ENCODE measurements at places on chromosomes 11 and 22.

DNA sequence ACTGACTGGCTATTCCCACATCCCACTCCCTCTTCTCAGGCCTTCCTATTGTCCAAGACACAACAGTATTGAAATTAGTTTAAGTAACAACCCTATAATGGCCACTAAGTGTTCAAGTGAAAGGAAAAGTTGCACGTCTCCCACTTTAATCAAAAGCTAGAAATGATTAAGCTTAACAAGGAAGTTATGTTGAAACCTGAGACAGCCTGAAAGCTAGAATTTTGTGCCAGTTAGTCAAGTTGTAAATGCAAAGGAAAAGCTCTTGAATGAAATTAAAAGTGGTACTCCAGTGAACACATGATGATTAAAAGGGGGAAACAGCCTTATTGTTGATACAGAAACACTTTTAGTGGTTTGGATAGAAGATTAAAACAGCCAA, 332.7 kb downstream of the CASP12 start:
- DNase-seq = no peak

DNA sequence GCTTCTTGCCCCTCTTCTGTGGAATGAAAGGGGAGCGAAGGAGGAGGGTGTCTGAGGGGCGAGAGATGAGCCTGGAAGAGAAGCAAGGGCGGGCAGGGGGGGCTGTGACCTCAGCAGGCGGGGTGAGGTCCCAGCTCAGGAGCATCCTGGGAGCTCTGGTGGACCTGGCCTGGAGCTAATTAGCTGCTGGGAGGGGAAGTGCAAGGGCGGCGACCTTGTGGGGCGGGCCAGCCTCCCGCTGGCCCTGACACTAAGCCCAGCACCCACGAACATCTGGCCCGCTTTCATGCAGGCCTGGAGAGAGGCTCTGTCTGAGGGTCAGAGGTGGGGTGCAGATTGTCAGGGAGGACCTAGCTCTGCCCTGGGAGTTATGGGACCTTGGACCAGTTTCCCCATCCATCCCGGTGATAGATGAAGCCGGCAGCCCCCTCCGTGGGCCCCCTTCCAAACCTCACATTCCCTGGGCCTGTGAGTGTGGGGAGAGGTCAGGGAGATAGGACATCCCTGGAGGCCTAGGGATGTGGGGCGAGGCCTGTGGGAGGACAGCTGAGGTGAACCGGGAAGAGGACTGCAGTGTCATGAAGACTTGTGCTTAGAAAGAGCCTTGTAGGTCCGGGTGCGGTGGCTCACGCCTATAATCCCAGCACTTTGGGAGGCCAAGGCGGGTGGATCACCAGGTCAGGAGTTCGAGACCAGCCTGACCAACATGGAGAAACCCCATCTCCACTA, 28.5 kb upstream of the CD82 start:
- DNase-seq = no peak

DNA sequence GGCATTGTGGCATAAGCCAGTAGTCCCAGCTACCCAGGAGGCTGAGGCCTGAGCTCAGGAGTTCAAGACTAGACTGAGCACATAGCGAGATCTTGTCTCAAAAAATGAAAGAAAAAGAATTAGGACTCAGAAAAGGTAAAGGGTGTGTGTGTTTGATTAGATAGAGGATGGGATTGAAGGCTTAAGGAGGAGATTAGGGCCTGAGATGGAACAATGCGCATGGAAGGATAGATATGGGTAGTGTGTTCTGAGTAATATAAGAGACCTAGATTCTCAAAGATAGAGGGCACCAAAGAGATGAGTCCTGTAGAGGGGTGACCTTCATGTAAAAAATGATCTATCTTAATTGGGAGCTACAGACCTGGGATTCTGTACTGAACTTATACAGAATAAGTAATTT, 17.3 kb upstream of the RAB30 start:
- no peak for DNase-seq

DNA sequence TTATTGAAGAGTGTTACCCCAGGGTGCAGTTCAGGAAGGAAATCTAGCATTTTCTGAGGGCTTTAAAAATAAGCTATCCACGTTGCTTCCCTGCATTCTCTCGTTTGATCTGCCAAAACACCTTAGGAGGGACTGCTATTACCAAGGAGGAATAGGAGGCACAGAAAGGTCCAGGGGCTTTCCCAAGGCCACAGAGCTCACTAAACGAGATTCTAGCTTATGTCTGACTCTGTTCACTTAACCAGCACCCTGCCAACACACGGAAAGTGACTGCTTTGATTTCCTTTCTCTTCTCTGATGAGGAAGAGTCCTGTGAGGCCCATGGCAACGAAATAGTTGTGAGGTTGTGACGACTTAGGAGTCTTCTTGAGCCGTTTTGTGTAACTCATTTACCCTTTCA, 3.4 kb upstream of the PTPN5 start:
- DNase-seq = no peak

GRCh38 chr11:68678031-68678441, 6.3 kb upstream of the GAL start:
- no peak for DNase-seq

GRCh38 chr11:126782810-126783209, 217.8 kb downstream of the KIRREL3 start:
- no peak for DNase-seq

DNA sequence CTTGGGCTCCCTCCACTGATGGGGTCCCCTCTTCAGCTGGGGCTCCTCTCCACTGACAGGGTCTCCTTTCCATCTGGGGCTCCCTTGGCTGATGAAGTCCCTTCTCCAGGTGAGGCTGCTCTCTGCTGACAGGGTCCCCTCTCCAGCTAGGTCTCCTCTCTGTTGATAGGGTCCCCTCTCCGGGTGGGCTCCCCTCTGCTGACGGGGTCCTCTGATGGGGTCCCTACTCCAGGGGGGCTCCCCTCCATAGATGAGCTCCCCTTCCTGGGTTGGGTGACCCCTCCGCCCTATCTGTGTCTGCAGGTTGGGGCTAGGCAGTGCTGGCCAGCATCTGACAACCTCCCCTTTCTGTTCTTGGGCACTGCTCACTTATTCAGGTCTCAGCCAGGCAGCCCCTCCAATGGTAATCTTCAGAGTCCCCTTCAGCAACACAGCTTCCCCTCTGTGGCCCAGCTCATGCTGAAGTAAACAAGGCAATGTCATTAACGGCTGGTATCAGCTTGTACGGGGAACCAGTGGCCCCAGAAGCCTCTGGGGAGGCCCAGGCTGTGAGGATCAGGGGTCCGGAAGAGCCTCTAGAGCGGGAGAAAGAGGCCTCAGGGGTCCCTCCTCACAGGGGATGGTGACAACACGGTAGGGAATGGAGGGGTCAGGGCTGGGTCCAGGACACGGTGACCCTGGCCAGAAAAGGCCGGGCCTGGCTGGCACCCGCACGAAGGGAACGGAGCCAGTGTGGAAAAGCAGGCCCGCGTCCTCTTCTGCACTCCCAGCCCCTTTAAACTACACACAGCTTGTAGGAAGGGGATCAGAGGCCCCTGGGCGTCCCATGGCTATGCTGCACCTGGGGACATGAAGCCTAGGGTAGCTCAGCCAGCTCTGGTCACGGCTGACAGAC, 9.6 kb upstream of the CD81 start:
- DNase-seq = no peak

GRCh38 chr11:19409307-19409706, 168.6 kb upstream of the E2F8 start:
- DNase-seq = no peak

GRCh38 chr22:49269371-49269770, 558.3 kb downstream of the BRD1 start:
- DNase-seq = no peak

- no peak for DNase-seq
These were observed 602.6 kb downstream of the NTM start for GRCh38 chr11:131973061-131973460.

DNA sequence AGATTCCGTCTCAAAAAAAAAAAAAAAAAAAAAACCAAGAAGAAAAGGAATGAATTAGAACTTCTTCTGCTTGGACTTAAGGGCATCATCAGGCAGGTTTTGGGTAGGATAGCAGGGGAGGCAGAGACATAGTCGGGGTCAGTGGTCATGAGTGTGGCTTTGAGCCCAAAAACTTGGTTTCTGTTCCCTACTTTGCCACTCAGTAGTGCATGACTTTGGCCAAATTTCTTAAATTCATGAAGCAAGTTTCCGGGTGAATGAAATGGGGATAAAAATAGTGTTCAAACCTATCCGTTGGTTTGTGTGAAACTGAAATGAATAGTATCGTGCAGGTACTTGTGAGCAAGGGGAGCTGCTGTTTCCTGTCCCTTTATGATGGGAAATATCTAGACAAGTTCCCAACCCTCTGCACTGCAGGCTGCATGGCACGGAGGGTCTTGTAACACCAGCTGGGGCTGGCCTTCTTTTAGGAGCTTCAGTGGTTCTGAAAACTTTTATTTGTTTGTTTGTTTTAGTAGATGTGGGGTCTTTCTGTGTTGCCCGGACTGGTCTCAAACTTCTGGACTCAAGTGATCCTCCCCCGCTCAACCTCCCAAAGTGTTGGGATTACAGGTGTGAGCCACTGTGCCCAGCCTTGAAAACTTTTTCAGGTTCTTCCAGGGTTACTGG, 18.4 kb downstream of the NEAT1 start:
- DNase-seq = no peak

GRCh38 chr11:44870181-44870580, 80.5 kb downstream of the TP53I11 start:
- no peak for DNase-seq

DNA sequence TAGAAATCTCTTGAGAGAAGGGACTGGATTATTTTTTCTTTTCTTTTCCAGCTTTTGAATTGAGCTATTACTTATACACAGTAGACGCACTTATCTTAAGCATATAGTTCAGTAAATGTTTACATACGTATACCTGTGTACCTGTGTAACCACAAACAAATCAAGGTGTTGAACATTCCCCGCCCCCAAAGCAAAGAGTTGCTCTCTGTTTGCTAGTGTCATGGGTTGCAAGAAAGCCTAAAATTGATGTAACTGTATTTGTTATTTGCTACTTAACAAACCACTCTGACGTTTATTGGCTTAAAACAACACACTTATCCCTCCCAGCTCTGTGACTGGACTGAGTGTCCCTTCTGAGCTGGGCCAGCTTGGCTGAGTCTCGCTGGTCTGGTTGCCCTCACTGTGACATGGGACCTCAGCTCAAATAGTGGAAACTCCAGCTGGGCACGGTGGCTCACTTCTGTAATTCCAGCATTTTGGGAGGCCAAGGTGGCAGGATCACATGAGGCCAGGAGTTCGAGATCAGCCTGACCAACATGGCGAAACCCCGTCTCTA, 25.4 kb upstream of the CABP2 start:
- DNase-seq = no peak

DNA sequence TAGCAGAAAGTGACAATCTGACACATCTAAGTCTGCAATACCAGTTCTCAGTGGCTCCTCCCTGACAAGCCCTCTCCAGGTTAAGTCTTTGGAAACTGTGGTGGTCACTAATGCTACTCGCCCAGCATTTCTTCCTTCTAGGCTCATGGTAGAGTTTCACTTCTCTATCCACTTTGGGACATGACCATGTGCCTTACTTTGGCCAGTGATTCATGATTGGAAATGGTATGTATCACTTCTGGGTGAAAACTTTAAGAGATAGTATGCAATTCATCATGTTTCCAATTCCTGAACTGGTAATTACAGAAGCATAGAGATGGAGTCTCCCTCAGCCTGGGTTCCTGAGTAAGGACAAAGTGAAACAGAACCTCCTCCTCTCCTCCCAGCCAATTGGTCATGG, 151.5 kb upstream of the LMO1 start:
- DNase-seq = no peak

GRCh38 chr11:12884751-12885318, 124.3 kb upstream of the RASSF10 start:
- DNase-seq = no peak

- no peak for DNase-seq
These were observed 10.4 kb downstream of the OR52K2 start for GRCh38 chr11:4459500-4459899.

DNA sequence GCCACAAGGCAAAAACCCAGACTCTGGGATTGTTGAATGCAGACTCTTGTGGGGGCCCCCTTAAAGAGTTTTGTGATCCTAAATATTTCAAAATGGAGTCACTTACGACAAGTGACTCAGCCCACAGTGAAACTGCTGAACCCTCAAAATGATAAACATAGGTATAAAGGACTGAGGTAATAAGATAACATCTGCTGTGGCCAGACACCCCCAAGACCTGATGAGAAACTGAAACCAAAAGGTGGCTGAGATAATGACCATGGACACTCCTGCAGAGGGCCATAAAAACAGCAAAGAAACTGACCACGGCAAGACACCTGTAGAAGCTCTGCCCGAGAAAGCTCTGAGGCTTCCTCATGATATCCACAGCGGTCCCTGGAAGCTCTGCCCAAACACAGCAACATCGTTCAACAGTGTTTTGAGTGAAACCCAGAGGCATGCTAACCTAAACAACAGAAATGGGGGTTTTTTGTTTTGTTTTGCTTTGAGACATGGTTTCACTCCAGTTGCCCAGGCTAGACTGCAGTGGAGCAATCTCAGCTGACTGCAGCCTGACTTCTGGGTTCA, 1.6 kb upstream of the PLAAT4 start:
- DNase-seq = no peak

DNA sequence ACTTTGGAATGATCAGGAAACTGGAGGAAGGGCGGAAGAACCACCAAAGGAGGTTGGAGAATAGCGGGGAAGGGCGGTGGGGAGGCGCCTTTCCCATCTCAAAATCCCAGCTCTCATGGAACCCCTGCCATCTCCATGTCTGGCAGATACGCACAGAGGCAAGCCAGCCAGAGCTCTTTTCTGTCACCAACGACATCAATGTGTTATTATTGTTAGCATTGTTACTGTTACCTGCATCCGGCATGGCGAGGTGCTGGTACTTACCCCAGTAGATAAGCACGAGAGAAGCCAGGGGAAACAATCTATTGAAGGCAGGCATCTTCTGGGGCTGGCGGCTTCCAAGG, 969 bp downstream of the SCN3B start:
- DNase-seq = no peak

- DNase-seq = no peak
These were observed 41.8 kb downstream of the TST start for GRCh38 chr22:36977401-36977861.

DNA sequence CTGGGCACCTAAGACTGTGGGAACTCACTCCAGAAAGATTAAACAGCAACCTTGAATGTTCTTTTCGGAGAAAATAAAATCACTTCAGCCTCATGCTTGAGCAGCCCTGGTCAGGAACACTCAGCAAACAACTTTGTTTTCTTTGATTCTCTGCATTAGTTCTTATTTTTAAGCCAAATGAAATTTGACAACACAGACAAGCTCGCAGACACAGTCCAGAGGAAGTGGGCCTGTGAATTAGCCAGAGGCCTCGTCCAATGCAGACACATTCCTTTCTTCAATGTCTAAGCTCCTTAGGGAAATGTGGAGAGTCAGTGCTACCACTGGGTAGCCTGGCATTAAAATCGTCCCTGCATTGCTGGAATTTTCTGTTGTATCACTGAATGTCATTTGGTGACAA, 62.9 kb upstream of the CSNK2A3 start:
- DNase-seq = no peak

DNA sequence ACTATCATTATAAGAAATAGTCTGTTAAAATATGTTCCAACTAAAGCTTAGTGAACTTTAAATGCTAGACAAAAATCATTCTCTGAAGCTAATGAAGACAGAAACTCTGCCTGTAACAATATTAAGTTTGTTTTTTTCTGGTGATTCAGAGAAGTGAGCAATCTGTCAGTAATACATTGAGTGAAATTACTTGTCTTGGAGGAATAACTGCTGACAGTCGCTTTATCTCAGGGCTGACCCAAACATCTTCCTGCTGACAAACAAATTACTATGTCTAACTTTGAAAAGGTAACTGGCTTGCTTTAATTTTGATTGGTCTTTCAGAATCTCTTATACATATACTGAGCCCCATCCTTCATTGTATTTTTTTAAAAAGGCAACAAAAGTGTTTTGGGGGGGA, 264.5 kb downstream of the SOX6 start:
- DNase-seq = no peak
